NCI-H82 (cell line): ENCODE measurements at places on chromosomes 3 and 15.

DNA sequence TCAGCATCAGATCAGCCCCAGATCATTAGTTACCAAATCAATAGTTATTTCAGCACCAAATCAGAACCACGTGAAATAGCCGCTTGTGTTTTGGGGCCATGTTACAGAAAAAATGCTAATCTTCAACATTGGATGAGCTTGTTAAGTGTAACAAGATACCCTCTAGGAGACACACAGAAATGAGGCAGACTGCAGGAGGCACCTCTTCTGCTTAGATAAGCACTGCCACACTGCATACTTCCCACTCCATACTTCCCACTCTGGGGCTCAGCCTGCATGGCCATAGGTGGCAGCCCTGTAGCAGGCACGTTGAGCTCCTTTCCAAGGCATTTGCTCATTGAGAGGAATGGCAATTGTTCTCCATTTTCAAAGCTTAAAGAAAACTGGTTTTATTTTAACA, 73.3 kb downstream of the CHCHD6 start:
- peak; percentile 66 for DNase-seq

- no peak for DNase-seq
These were observed 32.9 kb downstream of the PIK3CA start for GRCh38 chr3:179181021-179181472.

- no peak for DNase-seq
These were observed 93.8 kb downstream of the FRMD5 start for GRCh38 chr15:44101286-44101685.

DNA sequence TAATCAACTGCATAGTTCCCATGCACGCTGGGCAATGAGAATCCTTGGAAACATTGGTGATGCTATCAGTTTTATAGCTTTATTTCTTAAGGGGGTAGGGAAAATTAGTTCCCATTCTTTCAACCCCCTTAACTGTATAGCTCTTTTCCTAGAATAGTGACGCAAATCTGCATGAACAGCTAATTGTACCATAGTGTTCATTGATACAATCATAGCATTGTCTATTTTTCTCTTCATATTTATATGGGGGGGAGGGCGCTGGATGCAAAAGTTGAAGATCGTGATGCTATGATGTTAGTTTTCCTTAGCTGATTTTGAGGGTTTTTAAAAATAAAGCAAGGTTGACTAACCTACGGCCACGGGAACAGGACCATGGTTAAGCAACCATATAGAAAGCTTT, 32.4 kb upstream of the SAMMSON start:
- DNase-seq, result no peak

- DNase-seq, result no peak
These were observed 86.6 kb downstream of the HMG20A start for GRCh38 chr15:77507143-77507897.
